ENCODE measurements at places on chromosomes 16 and 17.

DNA sequence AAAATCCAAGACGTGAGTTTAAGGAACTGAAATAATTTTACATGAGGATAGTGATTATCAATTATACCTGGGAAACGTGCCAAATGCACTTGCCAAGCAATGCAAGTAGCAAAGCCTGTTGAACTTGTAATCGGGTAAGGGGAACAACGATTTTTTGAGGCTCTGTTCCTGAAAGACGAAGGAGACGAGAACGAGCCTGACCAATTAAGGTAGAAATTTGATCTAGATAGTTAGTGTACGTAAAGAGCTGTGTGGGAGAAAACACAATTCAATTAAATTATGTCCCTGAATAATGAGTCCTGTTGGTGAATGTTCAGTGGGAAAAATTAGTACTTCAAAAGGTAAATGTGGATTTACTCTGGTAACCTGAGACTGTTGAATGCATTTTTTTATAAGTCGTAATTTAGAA lies 17.7 kb upstream of the KCTD5 start:
- no peak for DNase-seq

- no peak for DNase-seq
Observed at GRCh38 chr16:5590416-5590815, 492.8 kb upstream of the EEF2KMT start.

DNA sequence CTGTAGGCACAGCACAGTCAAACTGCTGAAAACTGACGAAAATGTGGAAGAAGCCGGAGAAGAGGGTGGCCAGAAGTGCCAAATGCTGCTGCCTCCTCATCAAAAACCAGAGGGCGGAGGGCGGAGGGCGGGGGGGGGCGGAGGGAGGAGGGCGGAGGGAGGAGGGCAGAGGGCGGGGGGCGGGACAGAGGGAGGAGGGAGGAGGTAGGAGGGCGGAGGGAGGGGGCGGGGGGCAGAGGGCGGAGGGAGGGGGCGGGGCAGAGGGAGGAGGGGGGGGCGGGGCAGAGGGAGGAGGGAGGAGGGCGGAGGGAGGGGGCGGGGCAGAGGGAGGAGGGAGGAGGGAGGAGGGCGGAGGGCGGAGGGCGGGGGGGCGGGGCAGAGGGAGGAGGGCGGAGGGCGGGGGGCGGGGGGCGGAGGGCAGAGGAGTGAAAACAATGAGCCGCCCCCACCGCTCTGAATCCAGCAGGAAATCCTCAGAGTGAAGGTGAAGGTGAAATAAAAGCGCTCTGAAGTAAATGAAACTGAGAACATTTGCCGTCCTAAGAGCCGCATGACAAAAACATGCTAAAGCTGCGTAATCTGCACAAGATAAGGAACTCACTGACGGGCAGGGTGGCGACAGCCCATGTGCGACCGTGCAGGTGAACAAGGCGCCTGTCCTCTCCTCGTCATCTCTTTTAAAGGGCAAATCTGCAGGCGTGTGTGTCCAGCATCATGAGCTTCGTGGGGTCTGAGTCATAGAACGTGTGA lies 22.6 kb upstream of the CBFA2T3 start:
- DNase-seq, result no peak

GRCh38 chr17:75518201-75518600 lies 1.9 kb downstream of the TSEN54 start:
- DNase-seq, result no peak

DNA sequence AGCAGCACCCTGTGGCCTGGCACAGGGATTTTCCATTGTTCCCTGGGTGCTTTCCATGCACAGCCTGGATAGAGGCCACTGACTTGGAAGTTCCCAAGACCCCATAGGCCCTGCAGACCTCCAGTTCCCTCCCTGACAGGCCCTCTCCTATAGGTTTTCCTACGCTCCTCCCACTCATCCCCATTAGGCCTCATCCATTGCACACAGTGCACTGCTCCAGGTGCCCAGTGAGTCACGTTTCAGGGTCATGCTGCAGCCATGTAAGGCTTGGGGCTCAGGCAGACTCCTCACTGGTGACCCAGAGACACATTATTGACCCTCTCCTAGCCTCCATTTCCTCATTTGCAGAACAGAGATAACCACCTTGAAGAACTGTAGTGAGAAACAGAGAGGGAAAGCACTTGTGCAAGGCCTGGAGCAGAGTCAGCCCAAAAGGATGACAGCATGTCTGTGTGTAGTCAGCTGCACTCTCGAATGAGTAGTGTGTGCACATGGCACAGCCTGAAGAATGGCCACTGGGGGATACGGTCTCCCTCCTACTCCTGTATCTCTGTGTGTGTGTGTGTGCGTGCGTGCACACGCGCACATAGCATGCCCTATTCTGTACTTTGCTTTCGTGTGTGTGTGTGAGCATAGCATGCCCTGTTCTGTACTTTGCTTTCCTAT lies 26.8 kb downstream of the DRC3 start:
- no peak for DNase-seq

DNA sequence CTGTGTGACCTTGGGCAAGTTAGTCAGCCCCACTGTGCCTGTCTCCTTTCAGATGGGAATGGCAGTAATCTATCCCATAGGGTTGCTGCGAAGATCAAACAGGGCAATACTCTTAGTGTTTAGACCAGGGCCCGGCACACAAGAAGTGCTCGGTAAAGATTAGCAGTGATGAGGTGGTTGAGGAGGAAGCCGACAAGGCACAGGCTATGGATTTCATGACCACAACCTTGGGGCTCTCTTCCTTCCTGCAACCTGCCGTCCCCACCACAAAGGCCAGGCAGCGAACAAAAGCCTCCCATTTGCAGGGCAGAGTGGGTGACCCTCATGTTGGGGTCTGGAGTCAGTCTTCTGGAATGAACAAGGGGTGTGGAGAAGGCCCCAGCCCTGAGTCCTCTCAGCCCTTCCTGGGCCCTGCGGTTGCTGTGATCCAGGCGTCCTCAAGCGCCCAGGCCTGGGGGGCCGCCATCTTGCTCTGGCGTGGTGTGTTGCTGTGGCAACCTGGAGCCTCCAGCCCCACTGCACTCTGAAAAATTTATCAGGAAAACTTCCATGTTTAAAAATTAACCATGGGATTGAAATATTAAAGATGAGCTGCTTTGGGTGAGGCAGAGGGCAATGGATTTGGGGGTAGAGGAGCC lies 9.8 kb downstream of the ADAM11 start:
- DNase-seq, result no peak

GRCh38 chr16:46731691-46732555 lies 16.2 kb downstream of the MYLK3 start:
- no peak for DNase-seq

DNA sequence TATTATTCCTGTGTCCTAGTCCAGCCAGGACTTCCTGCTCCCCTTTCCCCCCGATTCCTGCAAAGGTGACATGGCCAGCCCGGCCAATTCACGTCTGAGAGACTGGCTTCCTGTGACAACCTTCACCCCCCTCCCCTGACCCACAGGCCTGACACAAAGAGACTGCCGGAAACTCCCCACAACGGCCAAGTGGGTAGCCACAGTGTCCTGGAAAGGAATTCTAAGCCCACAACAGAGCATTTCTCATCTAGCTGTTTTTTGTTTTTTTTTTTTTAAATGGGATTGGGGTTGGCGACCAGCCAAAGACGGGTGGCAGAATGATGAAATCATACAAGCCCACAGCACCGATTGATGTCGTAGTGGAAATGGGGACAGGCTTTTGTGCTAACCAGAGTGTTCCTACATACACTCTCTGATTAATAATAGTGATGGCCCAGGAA lies 2.8 kb upstream of the XAF1 start:
- DNase-seq, result peak; percentile 28

DNA sequence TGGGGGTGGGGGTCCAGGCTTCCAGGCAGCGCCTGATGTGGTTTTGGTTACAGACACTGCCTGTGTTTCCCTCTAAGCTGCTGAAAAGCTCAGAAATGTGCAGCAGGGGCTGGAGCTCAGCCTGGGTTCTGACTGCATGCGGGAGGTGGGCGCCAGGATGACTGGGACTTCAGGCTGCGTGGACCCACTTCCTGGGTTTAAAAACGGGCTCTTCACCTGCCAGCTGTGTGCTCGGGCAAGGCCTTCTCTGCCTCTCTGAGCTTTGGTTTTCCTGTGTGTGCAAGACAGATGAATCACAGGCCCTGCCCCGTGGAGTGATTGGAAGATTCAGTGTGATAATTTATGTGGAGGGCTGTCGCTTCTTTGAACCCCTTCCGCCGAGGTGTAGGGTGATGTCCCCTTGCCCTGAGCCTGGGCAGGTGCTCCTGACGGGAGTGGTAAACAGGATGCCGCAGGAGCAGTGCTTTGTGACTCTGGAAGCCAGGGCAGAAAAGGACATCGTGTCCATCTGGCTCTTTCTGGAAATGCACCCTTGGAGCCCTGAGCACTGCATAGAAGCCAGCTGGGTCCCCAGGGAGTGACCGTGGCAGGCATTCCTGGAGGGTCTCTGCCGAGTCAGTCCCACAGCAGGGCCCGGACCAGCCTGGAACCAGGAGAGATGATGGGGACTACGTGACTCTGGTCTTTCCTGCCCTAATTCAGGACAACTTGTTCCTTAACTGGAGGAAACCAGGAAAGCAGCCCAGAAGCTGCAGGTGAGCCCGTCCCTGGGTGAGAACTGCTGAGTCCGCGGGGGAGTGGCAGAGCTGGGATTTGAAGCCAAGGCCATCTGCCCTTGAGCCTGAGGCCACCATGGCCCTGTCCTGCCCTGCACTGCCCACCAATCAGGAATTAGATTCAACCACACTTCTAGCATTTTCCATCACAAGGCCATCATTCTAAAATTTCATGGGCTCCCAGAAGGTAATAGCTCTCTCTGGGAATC lies 28.5 kb upstream of the SLC7A5 start:
- no peak for DNase-seq

GRCh38 chr16:11072420-11073153 lies 128.2 kb downstream of the CLEC16A start:
- DNase-seq, result no peak

DNA sequence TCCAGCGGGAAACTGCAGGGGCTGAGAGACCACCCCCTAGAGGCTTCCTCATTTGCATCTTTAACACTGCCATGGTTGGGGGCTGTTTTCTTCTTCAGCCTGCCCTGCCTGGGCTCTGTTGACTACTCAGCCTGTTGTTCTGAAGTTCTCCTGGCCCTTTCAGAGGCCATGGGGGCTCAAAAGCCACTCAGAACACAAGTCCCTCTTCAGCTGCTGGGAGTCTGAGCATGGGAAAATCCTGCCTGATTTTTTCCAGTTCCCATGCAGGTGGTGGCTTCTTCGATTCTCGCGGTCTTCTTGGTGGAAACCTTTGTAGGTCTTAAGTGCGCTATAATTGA lies 36.3 kb downstream of the PLCG2 start:
- no peak for DNase-seq

DNA sequence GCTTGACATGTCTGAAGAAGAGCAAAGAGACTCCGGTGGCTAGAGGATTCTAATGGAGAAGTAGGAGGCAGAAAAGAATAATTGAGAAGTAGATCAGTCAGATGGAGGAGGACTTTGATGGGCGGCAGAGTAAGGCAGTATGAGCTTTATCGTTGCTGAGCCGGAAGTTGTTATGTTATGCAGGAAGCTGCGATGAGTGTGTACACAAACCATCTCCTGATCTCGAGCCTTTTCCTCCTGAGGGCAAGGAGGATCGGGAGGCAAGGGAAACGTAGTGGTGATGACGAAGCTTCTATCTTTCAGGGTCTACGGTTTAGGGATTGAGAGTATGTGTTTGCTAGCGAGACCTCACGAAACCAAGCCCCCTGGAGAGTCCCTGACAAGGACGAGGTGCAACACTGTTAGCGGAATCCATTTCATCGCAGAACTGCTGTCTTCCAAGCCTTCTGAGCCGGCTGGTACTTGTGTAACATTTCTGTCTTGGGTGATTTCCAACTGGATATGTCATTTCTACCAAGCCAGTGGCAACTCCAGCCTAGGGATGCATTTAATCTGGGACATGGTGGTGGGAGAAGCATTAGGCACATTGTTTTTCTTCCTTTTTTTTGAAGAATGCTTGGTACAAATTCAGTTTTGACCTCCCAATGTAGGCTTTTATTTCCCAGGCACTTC lies 45.5 kb downstream of the RBFOX1 start:
- no peak for DNase-seq

GRCh38 chr17:78669256-78669974 lies 92.2 kb upstream of the DNAH17 start:
- no peak for DNase-seq

DNA sequence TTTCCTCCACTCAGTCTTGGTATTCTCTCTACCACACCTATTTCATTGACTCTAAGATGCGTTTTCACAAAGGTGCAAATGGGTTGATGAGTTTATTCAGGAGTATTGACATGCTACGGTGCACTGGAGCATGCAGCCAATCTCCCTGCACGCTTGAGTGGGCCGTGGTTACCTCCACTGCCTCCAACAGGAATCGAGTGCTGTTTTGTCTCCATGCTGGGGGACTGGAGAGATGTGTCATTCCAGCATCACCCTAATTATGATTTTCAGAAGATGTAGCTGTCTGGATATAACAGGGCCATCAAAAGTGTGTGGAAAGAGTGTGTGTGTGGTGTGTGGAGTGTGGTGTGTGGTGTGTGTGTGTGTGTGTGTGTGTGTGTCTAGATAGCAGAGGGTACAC lies 351.6 kb upstream of the ZFHX3 start:
- no peak for DNase-seq

- DNase-seq, result peak; percentile 67
Observed at GRCh38 chr17:72407336-72407909, 286.6 kb downstream of the SOX9 start.

GRCh38 chr17:1487939-1488825 lies 4.3 kb downstream of the MYO1C start:
- DNase-seq, result peak; percentile 67

GRCh38 chr17:30203471-30203981 lies 32.0 kb downstream of the SLC6A4 start:
- no peak for DNase-seq

- no peak for DNase-seq
Observed at GRCh38 chr16:19274165-19274797, 11.2 kb upstream of the CLEC19A start.

DNA sequence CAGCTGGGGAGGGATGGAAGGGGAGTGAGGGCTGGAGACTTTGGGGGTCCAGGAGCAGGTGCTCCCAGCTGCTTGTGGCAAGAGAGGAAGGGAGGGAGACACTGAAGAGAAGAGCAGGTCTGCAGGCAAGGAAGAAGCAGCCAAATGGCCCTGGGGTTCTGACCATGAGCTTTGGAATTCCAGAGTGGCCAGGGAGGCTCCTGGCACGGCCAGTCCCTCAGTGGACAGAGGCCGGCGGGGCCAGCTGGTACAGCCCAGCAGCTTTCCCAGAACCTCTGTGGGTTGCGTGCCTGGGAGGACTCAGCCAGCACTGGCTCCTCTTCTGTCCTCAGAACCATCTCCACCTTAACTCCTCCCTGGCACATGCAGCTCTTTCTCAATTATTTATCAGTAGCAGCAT lies 233.0 kb downstream of the MSI2 start:
- no peak for DNase-seq

GRCh38 chr16:79409978-79410377 lies 190.6 kb downstream of the MAF start:
- DNase-seq, result no peak

GRCh38 chr17:17021194-17021863 lies 20.9 kb upstream of the MPRIP start:
- peak; percentile 78 for DNase-seq

Measured in anterior cingulate cortex (tissue), 58 donors.